ENCODE measurements at places on chromosomes 2 and 18. TPM values are rescaled to one million over a fixed set of nuclear protein-coding genes. Genes with fewer than 3 reads are reported as not detected.

DNA sequence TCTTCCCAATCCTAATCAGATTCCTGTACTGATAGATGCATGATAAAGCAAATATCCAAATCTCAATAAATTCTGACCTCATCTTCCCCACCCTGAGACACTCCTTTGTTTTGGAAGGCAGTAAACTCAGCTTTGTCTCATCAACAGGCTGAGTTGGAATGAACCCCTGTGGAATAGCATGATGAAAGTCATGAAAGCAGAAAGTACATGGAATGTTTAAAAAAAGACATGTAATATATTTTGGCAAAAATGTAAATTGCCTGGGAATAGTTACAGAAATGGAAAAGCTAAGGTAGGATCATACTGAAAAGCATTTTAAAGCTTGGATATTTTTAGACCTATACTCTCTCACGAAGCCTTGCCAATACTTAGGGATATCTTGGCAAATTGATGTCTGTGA is 468.7 kb upstream of the CDH7 start:
- no peak for DNase-seq

DNA sequence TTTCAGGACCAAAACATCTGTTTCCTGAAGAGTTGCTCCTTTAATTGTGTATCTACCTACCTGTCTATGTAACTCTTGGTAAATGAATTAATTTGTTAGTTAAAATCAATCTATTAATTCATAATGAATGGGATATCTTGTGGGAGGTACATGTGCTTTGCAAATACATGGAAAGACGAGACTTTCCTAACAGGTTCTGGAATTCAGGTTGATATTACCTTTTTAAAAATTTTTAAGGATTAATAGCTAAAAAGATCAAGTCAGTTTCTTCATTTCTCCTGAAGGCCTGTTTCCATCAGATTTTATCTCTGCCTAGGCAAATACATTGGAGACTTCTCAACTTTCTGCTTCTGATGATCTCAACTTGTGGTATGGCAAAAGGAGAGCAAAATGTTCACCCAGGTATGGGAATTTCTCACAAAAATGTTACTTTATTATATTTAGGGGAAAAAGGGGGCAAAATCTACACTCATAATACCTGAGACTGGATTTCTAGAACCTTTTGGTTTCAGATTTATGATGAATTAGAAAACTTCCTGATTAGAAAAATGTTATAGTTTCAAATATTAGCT is 7.4 kb downstream of the TFPI start:
- DNase-seq = no peak

- no peak for DNase-seq
Observed at GRCh38 chr2:136468799-136469369, 296.5 kb upstream of the THSD7B start.

GRCh38 chr2:189679226-189679625 is 4.8 kb downstream of the ANKAR start:
- no peak for DNase-seq

GRCh38 chr2:1477196-1478040 is 64.2 kb downstream of the TPO start:
- no peak for DNase-seq

- DNase-seq = no peak
Observed at GRCh38 chr2:125455110-125455509, 1200.8 kb upstream of the GYPC start.

DNA sequence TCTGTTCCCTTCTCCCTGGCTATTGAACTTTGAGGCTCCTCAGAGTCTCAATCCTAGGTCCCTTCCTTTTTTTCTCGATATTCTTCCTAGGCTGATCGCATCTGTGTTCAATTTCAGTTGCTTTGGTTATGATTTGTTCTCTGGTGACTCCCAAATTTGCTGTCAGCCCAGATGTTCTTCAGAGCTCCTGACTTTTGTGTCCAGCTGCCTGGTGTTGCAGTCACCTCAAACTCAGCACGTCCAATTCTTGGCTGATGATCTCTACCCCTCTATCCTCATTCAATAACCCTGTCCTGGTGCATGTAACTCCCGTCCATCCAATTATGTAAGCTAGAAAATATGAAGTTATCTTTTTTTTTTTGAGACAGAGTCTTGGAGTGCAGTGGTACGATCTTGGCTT is 31.4 kb downstream of the DIS3L2 start:
- no peak for DNase-seq

GRCh38 chr2:192190474-192190873 is 4.3 kb downstream of the TMEFF2 start:
- no peak for DNase-seq

DNA sequence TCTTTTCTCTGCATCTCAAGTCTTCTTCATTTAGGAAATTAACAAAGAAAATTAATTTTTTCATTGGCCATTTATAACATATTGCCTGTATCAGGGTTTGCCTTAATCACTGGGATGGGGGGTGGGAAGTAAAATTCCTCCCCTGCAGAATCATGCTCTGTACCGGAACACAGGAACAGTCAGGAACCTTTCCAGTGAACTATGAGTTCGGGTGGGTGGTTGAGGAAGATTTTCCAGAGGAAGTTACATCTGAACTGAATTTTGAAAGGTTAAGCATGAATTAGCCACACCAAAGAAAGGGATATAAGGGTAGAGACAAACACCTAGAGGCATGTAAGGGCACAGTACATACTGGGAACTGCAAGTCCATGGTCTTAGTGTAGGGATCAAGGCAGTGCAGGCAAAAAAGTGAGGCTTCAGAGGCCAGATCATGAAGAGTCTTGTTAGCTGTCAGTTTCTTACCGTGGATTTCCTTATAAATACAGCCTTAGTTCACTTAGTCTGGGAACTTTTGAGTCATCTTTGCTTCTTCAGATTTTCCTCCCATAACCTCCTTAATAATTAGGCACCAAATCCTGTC is 55.6 kb downstream of the FAM117B start:
- no peak for DNase-seq

GRCh38 chr2:88329815-88330603 is 122.5 kb downstream of the FOXI3 start:
- DNase-seq = no peak

- DNase-seq = no peak
Observed at GRCh38 chr2:190415794-190416775, 7.9 kb downstream of the MFSD6 start.

- DNase-seq = no peak
Observed at GRCh38 chr2:152155209-152155608, 20.4 kb downstream of the STAM2 start.

GRCh38 chr18:78778651-78779050 is 201.0 kb upstream of the SALL3 start:
- no peak for DNase-seq

DNA sequence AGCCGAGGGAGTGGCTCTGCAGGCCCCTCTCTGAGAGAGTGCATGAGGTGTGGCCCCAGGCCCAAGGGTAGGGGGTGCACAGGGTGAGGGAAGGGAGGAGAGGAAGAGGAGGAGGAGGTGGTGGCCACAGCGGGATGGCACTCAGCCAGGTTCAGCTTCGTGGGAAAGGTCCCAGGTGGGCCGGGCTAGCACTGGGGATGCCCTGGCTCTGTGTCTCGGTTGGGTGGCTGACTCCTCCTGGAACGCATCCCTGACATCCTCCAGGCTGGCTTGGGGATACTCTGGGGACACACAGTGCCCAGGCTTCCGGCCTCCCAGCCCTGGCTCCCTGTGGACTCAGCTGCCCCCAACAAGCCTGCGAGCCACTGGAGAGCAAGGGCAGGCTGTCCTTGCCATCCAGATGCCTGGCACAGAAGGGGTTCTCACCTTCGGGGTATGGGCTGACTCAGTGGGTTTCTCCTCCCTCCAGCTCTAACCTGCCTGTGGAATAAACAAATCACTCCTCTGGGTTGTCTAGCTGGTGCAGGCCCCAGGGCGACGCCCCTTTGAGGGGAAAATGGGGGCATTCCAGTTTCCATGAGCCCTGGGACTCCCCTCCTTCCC is 582 bp upstream of the ZAP70 start:
- DNase-seq = no peak

DNA sequence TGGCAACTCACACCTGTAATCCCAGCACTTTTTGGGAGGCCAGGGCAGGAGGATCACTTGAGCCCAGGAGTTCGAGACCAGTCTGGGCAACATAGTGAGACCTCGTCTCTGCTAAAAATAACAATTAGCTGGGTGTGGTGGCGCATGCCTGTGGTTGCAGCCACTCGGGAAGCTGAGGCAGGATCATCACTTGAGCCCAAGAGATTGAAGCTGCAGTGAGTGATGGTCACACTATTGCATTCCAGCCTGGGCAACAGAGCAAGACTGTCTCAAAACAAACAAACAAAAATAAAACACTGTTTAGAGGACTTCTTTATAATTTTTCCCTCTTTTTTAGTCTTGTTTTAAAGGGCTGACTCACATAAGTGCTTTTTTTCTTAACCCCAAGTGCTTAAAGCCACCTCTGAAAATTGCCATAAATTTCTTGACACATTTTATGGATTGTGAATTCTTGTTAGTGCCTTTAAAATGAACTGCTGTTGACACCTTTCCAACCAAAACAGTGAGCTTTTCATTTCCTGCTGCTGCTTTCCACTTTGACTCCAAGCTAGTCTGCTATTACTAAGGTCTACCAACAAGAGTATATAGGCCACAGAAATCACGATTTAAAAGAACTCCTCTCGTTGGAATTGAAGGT is 41.7 kb downstream of the CYP20A1 start:
- DNase-seq = no peak

- DNase-seq = no peak
Observed at GRCh38 chr2:180366481-180366880, 359.4 kb upstream of the CWC22 start.

GRCh38 chr2:40224318-40224717 is 227.6 kb downstream of the SLC8A1 start:
- no peak for DNase-seq

- no peak for DNase-seq
Observed at GRCh38 chr2:73716543-73717250, 20.4 kb downstream of the TPRKB start.

GRCh38 chr18:9062418-9062751 is 40.1 kb upstream of the NDUFV2 start:
- no peak for DNase-seq

DNA sequence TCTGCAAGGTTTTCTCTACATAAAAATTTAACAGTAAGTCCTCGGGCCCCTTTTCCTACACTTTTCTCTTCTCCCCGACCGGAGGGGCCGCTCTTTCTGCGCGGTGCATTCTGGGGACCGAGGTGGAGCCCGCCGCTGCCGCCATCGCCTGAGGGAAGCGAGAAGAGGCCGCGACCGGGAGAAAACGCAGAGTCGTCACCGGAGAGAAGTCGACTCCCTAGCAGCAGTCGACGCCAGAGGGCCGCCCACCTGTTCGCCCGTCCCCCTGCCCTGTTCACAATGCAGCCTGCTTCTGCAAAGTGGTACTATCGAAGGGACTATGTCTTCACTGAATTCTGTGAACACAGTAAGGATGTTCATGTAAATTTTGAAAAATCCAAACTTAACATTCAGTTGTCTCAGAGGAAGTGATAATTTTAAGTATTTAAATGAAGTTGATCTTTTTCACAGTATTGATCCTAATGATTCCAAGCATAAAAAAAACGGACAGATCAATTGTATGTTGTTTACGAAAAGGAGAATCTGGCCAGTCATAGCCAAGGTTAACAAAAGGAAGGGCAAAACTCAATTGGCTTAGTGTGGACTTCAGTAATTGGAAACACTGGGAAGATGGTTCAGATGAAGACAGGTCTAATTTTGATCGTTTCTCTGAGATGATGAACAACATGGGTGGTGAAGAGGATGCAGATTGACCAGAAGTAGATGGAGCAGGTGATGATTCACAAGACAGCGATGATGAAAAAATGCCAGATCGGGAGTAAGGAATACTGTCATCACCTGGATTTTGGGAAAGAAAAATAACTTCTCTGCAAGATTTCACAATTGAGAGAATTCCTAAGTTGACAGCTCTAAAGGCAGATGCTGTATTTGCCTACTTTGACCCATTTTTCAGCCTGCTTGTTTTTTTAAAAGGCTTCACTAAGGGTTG is 55.8 kb downstream of the ASXL2 start:
- no peak for DNase-seq

- no peak for DNase-seq
Observed at GRCh38 chr2:236256366-236256985, 7.7 kb downstream of the ASB18 start.

- no peak for DNase-seq
Observed at GRCh38 chr18:48183613-48184012, 225.6 kb downstream of the ZBTB7C start.

GRCh38 chr2:218880102-218880858 is at the start of gene WNT10A:
WNT10A (plus strand) TSS chr2:218880852; CDS start chr2:218880996, 144 bp downstream.
- DNase-seq = no peak

DNA sequence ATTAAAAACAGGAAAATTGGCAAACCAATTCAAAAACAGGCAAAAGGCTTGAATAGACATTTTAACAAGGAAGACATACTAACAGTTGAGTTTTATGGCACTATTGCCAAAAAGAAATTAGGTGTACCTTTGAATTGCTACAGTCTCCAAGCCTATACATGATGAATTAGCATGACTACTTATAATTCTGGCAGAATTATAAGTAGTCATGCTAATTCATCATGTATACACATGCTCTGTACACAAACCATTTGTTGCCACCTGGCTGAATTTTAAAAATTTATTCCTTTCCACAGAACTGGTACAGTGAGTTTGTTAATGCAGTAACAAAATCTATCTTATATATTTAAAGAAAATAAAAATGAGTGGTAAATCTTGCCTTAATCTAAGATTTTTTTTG is 1332.0 kb upstream of the CRIM1 start:
- DNase-seq = no peak

DNA sequence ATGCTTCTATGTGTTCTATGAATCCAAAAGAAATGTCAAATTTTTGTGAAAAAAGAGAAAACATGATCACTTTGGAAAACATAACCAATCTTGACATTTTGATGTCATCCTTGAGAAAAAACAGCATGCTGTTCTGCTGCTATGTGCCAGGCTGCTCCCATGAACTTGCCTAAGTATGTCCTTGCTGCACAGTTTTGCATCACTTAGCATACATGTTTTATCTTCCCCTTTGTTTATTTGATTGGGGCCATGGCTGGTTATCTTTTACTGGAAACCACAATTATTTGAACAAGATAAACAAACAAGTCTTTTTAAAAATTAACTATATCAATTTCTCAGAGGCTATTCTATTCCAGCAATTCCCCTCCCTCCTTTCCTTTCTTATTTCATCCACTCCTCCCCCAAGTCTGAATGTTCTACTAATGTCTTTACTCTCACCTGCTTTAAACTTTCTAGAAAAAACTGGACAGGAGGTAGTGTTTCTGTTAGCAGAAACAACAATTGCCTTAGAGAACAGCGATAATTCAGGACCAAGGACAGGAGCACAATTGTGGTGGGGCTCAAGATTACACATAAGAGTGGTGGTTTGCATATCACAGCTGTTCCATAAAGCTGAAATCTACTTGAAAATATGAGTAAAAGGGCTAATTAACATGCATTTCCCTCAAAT is 6.7 kb downstream of the AOX1 start:
- DNase-seq = no peak

GRCh38 chr2:209476367-209477208 is 52.7 kb downstream of the MAP2 start:
- no peak for DNase-seq

- no peak for DNase-seq
Observed at GRCh38 chr18:56358608-56359280, 279.6 kb downstream of the TXNL1 start.

GRCh38 chr18:70284976-70285620 is 3.7 kb upstream of the SOCS6 start:
- DNase-seq = no peak

The KIDINS220 gene
- 38.8 TPM for total RNA-seq

The TMEM200C gene
- total RNA-seq = not detected

The TMEM17 gene
- 2.6 TPM for total RNA-seq

The ALKAL2 gene
- total RNA-seq = not detected

The PAX3 gene
- total RNA-seq = not detected

The SNTG2 gene
- total RNA-seq = 5.9 TPM

Data from esophagus squamous epithelium (tissue), 5 donors.